ENCODE measurements at places on chromosomes 16 and 17.

DNA sequence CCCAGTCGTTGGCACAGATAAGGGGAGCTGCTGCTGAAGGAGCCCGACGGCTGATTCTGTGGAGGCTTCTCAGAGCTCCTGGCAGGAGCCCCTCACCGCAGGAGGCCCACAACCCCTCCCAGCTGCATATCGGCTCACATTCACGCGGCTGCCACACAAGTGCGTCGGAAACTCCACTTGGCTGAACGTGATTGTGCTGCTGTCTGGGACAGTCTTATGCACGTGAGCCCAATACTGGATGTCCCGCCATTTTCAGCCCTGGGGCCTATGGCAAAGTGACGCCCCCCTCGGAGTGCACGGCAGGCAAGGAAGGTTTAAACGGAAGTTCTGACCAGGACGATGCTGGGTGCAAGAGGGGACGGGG is 8.7 kb upstream of the PITPNA start:
- peak; percentile 37 for DNase-seq

DNA sequence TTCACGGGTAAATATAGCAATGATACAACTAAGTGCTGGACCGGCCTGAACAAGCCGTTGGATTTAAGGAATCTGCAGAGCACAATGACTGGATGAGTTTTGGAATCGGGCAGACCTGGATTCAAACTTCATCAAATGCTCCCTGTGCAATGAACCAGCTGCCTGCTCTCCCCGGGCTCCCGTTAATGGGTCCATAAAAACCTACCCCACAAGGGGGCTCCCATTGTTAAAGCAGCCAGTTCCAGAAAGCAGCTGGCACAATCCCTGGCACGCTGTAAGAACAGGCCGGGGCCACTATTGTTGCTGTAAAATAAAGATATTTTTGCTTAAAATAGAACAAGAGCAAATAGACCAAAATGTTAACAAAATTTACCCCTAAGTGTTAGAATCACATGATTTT is 131.9 kb downstream of the C16orf95 start:
- DNase-seq = peak; percentile 40

DNA sequence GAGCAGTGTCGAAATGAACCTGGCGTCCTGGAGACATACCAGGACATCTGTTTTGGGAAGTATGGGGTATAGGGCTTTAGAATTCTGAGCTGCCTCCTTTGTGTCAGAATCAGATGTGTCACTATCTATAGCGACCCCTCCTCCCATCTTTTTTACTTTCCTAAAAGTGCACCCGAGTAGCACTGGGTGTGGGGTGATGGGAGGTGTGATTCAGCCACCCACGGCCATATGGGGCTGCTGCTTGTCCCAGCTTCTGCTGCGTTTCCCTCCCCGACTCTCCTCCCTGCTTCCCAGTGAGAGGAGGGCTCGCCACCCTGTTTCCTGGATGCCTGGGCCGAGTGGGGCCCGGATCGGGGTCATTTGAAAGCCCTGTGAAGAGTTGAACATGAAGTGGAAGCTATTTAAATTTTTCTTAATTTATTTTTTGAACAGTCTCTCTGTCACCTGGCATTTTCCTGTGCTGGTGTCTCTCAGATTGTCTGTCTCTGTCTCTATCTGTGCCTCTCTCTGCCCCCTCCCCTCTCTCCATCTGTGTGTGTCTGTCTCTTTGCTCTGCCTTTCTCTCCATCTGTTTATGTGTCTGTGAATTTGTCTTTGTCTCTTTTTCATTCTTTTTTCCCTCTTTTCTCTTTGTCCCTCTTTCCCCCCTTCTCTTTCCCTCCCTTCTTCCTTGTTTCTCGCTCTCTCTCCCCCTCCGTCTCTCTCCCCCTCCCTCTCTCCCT is 638.8 kb upstream of the EEF2KMT start:
- no peak for DNase-seq

DNA sequence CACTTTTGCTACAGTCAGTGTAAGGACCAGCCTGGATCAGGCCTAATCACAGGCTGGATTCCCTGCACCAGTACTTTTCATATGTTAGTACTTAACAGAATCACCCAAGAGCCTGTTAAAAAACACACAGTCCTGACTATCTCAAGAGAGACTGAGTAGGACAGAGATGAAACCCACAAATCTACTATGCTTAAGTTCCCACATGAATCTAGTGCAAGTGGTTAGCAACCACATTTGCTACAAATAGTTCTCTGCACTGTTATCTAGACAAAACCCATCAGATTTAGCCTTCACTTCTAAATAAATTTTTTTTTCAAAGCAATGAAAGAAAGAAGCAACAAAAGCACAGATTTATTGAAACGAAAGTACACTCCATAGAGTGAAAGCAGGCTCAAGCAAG is 38.9 kb downstream of the SSH2 start:
- DNase-seq = no peak

GRCh38 chr16:22648141-22648540 is 137.4 kb downstream of the NPIPB5 start:
- no peak for DNase-seq

- no peak for DNase-seq
These were observed 1643.5 kb downstream of the TP53TG3F start for GRCh38 chr16:35102780-35103403.
